T-helper 22 cell (primary cell): ENCODE measurements at places on chromosomes 16 and 17.

DNA sequence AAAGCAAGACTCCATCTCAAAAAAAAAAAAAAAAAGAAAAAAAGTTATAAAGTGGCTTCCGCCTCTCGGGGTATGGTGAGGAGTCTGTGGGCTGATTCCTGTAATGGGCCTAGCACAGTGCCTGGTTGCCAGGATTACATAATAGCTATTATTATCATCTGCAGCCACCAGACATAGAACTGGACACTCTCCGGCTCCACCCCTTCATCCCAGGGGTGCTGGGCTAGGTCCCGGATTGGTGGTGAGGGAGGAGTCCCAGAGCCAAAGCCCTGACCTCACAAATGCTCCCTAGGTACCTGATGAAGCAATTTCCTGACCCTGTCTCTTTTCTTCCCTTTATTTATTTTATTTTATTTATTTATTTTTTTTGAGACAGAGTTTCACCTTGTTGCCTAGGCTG, 11.6 kb upstream of the ADGRG1 start:
- DNase-seq: no peak

GRCh38 chr17:17703140-17703919, 22.1 kb downstream of the RAI1 start:
- DNase-seq: no peak

- no peak for DNase-seq
Measured at GRCh38 chr17:75624714-75625345, 8.4 kb upstream of the SMIM5 start.

GRCh38 chr17:77527409-77527808, 386.6 kb downstream of the SEC14L1 start:
- DNase-seq: no peak

GRCh38 chr17:7281953-7282751, 634 bp downstream of the SLC2A4 start:
- DNase-seq: no peak

DNA sequence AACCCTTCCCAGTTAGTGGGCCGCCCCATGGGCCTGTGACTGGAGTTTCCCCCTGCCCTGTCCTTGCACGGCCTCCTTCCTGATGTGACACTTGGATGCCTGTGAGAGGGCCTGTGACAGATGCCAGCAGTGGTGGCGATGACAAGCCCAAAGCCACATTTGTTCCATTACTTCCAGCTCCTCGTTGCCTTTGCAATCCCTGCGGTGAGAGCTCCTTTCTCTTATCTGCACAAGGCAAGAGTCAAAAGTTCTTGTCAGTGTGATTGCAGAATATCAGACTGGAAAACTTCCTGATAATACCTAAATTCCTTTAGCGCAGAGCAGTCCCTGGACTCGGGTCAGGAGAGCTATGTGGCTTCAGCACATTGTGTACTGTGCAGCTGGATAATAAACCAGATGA, 54.4 kb upstream of the ARHGAP44 start:
- no peak for DNase-seq

GRCh38 chr16:3607161-3607560, 4.2 kb downstream of the SLX4 start:
- DNase-seq: no peak

GRCh38 chr16:80580109-80580832, 39.5 kb downstream of the DYNLRB2 start:
- peak; percentile 24 for DNase-seq
